NCI-H2081 (cell line): ENCODE measurements at places on chromosomes 5 and 9.

- DNase-seq = no peak
Measured at GRCh38 chr5:96816411-96816939, 8.7 kb upstream of the ERAP1 start.

GRCh38 chr9:136738960-136739359 is 3.8 kb downstream of the LCN10 start:
- no peak for DNase-seq

DNA sequence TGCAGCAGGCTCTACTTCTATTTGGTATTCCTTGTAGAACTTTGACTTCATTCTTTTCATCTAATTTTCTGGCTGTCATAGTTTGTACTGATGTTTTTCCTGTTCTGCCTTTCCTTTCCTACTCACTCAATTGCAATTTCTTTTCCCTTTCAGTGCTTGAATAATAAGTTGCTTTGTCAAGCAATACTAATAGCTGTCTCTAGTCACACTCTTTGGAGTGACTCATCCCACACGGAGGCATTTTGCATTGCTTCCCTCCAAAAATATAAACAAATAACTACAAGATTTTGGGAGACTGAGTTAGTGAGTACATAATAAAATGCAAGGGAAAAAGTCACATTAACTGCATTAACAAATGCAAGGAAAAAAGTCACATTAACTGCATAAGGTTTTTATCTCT is 465.9 kb downstream of the CDH9 start:
- DNase-seq = no peak

DNA sequence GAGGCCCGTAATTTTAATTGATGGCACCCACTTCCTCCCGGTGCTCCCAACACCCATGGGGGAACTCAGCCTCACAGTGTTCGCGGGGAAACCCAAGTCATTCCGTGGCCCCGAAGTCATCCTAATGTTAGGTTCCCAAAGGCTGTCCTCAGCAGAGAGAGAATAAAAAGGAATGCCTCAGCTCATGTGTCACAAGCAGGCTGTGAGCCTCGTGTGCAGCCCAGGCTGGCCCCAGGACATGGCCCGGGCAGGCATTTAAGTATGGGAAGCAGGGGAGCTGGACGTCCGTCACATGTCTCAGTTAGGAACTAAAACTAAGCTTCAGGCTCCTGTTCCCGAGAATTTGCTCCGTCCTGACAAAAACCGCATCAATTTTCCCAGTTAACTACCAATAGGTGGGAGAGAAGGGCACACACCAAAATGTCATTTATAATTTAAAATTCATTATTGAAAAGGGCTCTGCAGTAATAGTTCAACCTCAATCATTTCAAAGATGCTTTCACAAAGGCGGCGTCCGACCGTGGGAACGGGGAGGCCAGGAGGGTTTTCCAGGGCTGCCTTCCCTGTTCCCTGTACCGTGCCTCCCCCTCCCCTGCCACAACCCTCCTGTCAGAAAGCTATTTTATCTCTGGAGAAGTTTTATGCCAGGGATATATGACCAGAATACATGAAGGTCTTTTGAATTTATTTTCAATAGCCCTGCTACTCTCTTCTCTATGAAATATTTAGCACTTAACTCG is 137.3 kb downstream of the FSTL4 start:
- no peak for DNase-seq

DNA sequence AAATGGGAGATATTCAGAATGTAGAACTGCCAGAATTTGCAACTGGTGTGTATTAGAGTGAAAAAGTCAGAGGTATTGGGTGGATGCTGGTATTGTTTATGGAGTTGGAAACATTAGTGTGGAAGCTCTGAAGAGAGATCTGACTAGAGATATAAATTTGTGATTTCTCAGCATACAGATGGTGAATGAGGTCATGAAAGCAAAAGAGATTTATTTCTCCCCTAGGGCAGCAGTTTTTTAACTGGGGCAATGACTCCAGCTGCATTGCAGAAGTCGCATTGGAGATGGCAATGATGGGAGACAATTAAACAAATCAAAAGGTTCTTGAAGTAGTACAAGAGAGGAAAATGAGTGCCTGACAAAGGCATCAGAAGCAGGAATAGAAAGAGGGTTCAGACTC is 64.9 kb downstream of the CETN3 start:
- no peak for DNase-seq

GRCh38 chr9:5264219-5264595 is 33.0 kb downstream of the INSL4 start:
- no peak for DNase-seq

DNA sequence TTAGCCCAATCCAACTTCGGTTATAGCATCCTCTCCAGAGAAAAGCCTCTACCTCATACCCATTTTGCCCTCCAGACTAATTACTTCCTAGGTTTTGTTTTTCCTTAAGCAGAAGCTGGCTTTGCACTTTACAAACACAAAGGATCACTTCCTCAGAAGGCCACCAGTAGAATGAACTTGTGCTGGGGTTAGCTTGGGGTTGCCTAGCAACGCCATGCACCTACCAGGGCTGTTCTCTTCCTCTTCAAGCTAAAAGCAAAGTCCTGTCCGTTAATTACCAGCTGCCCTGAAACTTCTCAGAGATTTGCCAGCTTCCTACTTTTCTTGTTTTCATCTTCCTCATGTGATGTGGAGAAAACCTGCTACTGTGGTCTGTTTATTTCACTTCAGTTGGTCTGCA is 132.0 kb upstream of the WWC1 start:
- DNase-seq = peak; percentile 73

GRCh38 chr9:73434826-73435225 is 283.2 kb downstream of the ANXA1 start:
- DNase-seq = no peak

DNA sequence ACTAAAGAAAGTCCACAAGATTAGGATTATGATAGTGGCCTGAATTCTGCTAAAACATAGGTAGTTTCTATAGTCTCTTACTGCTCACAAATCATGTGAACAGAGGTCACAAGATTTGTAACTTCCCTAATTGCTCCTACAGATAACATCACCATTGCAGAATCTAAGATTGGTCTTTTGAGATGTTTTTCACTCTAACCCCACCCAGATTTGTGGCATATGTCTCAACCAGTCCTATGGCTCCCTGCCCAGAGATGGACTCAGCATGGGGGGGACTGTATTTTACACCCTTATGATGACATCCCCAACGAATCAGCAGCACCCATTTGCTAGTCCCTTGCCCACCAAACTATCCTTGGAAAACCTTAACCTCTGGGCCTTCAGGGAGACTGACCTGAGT is 1046.2 kb downstream of the CDH12 start:
- no peak for DNase-seq

DNA sequence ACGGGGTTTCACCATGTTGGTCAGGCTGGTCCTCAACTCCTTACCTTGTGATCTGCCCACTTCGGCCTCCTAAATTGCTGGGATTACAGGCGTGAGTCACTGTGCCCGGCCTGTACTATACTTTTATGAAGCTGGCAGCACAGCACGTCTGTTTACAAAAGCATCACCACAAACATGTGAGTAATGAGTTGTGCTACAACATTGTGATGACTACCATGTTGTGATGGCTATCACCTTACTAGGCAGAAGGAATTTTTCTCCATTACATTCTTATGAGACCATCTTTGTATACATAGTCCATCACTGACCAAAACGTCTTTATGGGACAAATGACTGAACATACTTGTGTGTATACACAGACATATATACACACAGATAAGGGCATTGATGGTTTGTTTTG is 1019.0 kb downstream of the CDH18 start:
- no peak for DNase-seq

GRCh38 chr9:134929193-134930158 is 11.8 kb upstream of the FCN1 start:
- DNase-seq = no peak

DNA sequence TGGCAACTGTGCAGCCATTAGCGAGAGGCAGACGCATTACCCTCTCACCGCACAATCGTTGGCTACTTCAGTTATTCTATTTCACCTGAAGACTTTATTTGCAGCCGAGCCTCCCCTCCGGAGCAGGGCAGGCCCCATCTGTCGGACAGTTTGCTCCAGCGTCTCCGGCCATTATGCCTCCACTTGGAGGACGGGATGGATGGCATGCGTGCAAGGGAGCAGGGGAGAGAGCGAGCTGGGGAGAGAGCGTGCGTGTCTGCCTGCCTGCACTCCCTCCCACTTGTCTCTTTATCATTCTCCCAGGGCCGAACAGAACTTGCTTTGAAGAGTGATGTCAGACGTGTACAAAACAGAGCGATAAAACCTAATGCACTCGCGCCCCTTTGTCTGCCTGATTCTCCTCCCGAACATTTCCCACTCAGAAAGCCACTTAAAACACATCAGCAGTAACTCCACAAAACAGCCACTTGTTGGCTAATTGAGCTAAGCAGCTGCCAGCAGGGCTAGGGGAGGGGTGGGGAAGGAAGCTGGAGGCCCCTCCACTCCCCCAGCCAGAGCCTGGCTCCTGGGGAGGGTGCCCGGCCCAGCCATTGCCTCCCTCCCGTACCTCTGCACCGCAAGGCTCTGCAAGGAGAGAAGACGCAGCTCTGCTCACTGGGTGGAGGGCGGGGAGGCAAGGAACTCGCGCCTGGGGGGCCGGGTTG is 43.4 kb upstream of the FUBP3 start:
- DNase-seq = peak; percentile 35

DNA sequence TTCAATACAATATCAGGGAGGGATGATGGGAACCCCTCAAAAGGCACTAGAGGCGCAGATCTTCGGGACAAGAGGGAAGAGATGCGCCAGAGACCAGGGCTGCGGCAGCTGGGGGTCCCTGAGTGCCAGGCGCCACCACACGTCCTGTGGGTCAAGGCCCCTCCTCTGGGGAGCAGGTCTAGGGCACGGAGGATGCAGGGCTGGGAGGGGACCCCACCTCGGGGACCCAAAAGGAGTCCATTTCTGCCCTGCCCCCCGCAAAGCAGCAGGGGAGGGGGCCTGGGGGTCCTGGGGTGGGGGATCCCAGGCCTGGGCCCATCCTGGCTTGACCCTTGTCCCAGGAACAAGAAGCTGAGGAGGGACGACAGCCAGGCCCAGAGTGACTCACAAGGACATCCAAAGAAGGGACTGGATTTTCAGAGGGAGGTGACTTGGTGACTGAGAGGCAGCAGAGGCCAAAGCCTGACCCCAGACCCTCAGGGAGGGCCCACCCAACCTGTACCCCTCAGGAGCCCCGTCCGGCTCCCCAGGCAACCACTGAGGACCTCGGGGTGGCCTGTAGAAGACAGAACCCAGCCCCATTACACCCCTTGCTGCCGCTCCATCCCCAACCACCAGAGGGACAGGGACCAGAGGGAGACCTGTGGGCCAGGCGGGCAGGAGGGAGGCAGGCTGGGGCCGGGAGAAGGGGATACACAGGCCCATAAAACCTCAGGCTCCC is 54.2 kb downstream of the LRSAM1 start:
- no peak for DNase-seq

GRCh38 chr5:35294976-35295375 is 64.7 kb upstream of the PRLR start:
- no peak for DNase-seq

- no peak for DNase-seq
Measured at GRCh38 chr5:141494761-141495452, 6.0 kb downstream of the PCDHGC5 start.

GRCh38 chr5:131265311-131265803 is 1.5 kb downstream of the CDC42SE2 start:
- DNase-seq = peak; percentile 5

GRCh38 chr9:129996161-129996830 is 46.7 kb downstream of the FNBP1 start:
- DNase-seq = no peak

DNA sequence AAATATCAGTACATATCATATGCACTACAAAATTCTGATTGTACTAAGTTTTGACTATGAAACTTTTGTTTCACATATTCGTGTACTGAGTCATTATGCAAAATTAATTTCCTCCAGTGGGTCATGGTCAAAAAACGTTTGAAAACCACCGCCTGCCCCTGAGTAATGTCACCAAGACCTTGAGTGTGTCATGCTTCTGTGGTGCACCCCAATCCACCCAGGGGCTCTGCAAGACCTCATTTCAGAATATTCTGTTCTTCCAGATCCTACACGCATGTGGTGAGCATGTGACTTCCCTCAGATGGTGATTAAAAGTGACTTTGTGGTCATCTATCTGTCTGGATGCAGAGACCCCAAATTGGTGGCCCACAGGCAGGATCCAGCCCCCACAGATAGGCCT is 31.0 kb downstream of the ABLIM3 start:
- DNase-seq = no peak

DNA sequence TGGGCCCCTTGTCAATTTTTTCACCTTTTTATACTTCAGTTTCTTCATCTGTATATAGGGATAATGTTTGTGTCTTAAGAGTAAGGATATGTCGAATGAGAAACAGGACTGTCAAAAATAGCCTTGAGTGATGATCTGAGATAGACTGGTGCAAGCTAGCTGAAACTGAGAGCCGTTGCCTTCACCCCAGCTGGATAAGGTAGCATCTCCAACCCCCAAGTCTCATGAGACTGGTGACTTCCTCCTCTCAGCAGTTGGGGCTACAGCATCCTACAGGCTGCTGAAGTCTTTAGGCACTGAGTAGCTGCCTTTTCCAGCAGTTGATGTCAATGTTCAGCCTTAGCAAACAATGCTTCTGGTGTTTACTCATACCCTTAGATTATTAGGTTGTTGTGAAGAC is 330.2 kb downstream of the OSTF1 start:
- no peak for DNase-seq

DNA sequence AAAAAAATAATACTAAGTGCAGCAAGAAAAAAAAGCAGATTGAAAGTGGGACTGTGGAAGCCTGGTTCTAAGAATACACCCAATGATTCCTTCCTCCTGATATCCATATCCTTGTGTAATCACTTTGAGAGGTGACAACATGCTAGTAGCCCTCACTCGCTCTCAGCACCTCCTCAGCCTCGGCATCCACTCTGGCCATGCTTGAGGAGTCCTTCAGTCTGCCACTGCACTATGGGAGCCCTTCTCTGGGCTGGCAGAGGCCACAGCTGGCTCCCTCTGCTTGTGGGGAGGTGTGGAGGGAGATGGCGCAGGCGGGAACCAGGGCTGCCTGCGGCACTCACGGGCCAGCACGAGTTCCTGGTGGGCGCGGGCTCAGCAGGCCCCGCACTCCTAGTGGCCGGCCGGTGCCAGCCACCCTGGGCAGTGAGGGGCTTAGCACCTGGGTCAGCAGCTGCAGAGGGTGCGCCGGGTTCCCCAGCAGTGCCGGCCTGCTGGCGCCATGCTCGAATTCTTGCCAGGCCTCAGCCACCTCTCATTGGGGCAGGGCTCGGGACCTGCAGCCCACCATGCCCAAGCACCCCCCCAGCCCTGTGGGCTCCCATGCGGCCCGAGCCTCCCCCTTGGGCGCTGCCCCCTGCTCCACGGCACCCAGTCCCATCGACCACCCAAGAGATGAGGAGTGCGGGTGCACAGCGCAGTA is 24.5 kb upstream of the SELENOP start:
- DNase-seq = no peak

GRCh38 chr9:92607773-92608172 is 62.2 kb downstream of the IPPK start:
- peak; percentile 89 for DNase-seq

DNA sequence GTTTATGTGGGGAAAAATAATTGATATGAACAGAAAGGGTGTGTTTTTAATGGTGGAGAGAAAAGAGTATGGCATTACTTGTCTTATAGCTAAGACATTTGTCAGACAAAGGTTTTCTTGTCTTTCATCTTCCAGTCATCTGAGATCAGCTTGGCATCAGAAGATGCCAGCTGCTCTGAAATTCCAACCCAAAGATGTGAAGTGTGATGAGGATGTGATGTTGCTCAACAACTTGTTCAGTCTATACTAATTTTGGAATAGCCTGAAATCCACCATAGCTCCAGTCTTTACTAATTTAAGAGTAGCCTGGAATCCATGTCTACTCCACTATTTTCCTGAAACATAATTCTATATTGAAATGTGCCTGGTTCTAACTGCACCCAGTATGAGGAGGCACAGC is 182.3 kb downstream of the CFAP90 start:
- DNase-seq = no peak
